ENCODE measurements at places on chromosomes 13 and 19.
A peak's percentile ranks its signal among the peaks of the same experiment; 100 is the strongest.

DNA sequence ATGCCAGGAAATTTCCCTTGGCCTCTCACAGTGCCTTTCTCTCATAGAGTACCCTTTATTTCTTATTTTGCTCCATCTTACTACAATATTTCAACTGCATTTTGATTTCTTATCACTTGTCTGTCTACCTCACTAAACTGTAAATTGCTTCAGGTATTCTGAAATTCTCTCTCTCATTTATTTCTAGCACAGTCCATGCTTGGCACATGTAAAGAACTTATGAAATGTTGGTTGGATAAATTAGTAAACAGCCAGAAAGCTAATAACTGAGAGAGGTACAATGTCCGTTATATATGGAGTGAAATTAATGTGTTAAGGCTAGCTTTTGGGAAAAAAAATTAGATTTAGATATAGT, 138.3 kb upstream of the RFC3 start:
- DNase-seq: no peak

DNA sequence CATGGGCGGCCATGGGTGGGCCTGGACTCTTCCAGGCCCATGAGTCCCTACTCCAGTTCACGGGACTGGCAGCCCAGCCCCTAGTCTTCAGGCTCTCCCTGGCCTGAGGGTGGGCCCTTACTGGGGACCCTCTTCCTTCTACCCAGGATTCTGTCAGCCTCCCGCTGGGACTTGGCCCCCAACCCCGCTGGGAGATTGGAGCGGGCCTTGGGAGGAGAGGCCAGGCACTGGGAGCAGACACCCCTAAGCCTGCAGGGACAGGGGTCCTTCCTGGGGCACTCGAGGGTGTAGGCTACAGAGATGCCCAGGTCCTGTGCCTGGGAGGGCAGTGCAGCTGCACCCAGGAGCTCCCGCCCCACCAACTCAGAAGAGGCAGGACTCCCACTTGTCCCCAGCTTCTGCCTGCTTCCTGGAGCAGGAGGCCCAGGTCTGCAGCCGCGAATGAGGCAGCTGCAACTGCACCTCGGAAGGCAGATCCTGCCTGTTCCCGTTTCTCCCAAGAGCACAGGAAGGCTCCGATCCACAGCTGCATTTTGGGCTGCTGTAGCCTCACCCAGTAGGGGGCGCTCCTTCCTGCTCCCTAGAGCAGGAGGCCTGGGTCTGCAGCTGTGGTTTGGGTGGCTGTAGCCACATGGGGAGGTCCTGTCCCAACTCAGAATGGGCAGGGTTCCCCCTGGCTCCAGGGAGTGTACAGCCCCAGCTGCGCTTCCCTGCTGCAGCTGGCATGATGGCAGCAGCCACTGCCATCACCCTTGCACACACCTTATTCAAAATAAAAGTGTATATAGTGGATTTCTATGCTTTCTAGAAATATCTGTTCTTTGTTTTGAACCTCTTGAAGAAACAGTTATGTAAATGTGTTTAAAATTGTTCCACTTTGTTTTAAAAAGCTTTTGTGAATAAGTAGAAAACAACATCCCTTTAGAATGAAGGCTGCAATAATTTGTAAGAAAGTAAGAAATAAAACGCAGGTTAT, 46.8 kb downstream of the TEX26 start:
- DNase-seq: no peak

- DNase-seq: no peak
Measured at GRCh38 chr13:20482275-20482761, 43.3 kb downstream of the CRYL1 start.

DNA sequence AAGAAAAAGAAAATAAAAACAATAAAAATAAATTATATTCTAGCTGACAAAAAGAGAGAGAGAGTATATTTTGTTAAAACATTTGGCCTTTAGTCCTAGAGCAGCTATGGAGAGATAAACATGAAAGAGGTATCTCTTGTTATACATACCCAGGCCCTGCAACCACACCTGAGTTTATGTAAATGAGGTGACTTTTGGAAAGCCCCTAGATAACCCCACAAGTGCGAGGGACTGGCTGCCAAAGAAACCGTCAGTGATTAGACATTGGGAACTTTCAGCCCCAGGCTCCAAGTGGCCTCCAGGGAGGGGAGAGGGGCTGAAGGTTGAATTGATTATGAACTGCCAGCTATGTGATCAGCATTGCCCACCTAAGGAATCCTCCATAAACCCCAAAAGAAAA, 2.1 kb upstream of the NLRP7 start:
- DNase-seq: no peak

DNA sequence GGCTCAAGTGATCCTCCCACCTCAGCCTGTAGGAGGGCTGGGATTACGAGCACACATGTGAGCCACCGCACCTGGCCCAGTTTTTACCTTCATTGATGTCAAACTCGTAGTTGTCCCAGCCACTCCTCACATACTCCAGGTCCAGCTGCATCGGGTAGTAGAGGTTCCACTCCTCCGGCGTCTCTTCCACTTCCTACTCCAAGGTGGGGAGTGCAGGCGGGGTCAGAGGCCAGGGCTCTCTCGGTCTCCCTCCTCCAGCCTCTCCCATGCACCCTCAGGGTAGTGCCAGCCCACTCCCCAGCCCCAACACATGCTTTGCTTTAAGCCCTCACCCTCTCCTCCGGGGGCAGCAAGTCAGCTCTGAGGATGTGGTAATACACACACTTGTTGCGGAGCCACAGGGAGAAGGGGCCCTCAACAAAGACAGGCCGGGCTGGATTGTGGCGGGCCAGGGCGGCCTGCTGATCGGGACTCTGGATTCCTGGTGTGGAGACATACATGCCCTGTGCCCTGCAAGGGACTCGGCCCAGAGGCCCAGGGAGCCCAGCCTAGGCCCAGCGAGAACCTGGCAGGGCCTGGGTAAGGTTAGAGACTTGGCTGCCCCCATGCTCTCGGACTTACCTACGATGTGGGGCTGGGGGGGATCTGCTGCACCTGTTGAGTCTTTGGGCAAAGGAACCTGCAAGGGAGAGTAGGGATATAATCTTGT, 1.9 kb upstream of the ZNF653 start:
- DNase-seq: no peak

DNA sequence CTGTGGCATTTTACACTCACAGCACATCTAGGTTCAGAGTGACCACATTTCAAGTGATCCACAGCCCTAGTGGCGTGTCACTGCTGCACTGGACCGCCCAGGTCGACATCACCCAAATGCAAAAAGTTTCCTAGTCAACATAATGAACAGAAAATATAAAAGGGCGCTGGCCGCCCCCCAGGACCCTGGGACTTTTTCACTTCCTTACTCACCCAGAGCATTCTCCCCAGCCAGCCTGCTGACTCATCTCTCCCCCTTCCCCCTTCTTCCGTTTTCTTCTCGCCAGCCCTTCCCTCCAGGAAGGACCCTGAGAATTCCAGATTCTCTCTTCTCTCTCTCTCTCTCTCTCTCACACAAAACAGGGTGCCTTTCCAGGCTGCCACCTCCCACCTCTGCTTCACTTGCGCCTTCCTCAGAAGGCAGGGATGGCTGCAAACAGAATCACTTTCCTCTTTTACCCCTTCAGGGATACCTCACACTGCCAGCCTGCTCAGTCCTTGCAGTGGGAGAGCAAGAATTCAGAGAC, 21.0 kb upstream of the GRWD1 start:
- no peak for DNase-seq

DNA sequence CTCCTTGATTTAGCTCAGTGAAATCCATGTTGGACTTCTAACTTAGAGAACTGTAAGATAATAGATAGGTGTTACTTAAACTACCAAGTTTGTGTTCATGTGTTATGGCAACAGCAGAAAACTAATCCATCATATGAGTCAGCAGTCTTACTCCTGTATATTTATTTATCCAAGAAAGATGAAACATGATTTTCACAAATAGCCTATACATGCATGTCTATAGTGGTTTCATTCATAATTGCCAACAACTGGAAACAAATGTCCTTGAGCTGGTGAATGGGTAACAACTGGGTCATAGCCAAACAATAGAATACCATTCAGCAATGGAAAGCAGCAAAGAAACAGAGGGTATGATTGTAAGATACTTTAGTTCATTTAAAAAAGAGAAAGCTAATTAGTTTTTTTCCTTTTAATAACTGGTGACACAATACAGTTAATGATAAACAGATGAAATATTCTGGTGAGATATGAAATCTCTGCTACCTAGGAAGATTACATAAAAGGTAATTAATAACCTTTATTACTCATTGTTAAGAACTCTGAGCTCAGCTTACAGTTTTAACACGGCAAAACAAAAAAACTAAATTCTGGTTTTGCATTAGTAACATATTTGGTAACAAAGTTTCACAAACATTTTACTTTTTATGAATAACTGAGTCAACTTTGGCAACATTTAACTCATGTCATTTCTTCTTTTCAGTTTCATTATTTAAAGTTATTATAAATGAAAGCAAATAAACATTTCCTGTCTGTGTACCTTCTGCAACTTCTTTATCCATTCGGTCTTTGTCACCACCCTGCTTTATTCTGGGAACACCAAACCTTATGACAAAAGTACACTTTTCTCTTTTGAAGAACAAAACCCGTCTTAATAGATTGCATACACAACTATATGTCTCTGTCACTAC, 181.3 kb downstream of the LIG4 start:
- DNase-seq: no peak

GRCh38 chr19:55383279-55384130, 587 bp downstream of the TMEM238 start:
- DNase-seq: no peak

DNA sequence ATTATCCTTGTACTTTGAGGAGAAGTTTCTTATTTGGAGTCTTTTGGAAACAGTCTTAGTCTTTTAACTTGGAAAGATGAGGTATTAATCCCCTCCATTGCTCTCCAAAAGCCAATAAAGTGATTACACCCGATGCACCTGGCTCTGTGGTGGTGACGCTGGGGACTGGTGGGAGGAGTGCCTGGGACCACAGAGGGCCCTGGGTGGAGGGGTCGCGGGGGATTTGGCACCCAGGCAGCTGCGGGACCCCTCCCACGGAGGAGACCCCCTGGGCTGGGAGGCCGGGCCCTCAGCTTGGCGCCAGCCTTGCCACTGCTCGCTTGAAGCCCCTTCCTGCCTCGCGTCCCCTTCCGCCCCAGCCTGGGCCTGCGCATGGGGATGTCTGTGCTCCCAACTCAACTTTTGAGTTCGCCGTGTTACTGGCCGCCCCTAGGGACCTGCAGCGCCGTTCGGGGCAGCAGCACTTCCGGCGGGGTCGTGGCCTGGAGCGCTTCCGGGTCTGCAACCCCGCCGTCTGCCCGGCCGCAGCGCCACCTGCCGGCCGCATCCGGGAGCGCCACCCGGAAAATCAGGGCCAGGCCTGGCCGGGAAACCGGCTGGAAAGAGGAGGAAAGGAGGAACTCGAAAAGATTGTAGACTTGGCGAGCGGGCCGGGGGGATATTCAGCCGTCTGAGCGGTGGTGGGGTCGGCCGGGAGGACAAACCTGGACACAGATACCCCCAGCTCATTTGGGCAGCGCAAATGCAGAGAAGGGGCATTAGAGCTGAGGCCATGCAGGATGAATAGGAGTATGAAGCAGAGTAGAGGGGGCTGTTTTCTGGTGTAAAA, 8.4 kb downstream of the PEAK3 start:
- DNase-seq: no peak

DNA sequence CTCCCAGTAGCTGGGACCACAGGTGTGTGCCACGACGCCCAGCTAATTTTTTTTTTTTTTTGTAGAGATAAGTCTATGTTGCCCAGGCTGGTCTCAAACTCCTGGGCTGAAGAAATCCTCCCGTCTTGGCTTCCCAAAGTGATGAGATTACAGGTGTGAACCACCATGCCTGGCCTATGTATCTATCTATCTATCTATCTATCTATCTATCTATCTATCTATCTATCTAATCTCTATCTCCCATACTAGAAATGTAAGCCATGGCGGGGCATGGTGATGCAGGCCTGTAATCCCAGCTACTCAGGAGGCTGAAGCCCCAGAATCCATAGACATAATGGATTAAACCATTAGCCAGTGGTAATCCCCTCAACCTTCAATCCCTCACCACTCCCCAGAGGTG, 6.5 kb upstream of the SERTAD3 start:
- no peak for DNase-seq

- no peak for DNase-seq
Measured at GRCh38 chr13:68872338-68872737, 1235.3 kb upstream of the ATXN8OS start.

DNA sequence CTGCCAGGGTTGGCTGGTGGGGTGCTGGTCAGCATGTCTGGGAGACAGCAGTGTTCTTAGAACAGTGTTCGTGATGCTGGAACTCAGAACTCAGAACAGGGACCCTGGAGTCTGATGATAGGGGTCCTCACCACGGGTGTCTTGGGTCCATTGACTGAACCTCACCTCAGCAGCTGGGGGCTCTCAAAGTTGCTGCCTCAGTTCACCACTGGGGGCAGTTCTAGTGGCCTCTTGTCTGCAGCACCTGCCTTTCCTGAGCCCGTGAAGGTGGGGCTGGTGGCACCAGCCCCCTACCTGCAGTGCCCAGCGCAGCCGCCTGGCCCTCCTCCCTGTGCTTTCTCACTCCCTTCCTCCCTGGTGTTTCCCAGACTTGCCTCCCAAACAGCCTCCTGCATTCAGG, 28.5 kb downstream of the SAFB start:
- DNase-seq: no peak

GRCh38 chr13:97627566-97627965, 193.6 kb downstream of the RAP2A start:
- peak; percentile 47 for DNase-seq

DNA sequence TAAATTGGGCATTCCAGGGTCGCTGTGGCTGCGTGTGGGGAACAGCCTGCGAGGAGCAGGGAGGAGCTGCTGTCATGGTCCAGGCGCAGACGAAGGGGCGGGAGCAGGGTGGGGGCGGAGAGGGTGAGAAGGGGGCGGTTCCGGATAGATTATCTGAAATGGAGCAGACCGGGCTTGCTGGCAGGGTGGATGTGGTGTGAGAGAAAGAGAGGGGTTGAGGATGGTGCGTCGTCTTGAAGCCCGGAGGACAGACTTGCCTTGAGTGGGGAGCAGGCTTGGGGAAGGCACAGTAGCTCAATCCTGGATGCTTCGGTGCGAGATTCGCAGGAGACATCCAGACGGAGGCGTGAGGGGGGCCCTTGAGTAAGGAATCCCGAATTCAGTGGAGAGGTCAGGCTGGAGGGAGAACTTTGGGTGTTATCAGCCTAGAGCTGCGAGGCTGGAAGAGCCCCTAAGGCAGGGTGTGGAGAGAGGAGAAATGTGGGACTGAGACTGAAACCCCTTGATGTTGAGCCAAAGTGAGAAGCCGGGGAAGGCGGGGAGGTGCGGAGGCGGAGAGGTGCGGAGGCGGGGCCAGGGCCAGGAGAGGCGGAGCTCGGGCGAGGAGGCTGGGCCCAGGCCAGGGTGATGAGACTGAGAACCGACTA, 40.6 kb downstream of the DPF1 start:
- DNase-seq: no peak

- no peak for DNase-seq
Measured at GRCh38 chr19:50315773-50316448, 13.3 kb downstream of the KCNC3 start.

DNA sequence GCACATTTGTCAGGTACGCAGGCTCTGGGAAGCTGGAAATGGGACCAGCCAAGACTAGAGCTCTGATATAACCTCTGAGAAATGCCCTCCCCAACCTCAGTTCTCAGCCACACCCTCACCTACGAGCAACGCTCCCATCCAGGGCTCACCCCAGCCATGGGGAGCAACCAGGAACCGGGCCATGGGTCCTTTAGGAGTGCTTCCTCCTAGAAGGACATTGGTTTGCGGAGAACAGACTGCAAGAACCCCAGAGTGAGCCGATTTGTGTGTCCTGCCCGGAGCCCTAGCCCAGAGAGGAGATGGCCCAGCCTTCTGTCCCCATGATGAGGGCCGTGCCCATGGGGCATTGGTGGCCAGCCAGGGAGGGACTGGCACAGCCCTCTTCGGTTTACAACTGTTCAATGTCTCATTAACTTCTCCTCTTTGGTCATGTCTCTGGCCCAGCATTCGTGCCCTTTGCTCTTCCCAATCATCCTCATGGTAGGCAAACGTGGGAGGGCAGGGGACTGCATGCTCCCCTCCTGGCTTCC, 32.9 kb upstream of the IGSF23 start:
- DNase-seq: no peak

Measured in right renal cortex interstitium (tissue), 3 donors.